ENCODE measurements at places on chromosomes 6 and 20.

- DNase-seq, result no peak
Observed at GRCh38 chr20:11502671-11503070, 415.0 kb upstream of the BTBD3 start.

- DNase-seq, result no peak
Observed at GRCh38 chr6:118296129-118296901, 251.8 kb upstream of the PLN start.

DNA sequence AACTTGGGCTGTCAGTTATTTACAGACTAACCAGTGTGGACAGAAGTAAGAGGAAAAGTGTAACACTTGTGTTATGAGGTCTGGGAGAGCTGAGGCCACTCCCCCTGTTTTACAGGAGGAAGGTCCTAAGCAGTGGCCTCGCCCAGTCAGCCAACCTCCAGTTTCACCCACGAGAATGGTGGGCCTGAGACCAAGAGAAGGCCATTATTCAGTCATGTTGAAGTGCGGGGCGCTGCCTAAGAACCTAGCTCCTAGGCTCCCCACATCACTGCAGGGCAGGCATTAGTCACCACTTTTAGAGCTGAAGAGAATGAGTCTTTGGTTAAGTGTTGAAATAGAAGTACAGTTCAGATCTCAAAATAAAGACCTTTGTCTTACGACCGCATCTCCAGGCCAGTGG is 27.9 kb downstream of the CDYL start:
- DNase-seq, result no peak

DNA sequence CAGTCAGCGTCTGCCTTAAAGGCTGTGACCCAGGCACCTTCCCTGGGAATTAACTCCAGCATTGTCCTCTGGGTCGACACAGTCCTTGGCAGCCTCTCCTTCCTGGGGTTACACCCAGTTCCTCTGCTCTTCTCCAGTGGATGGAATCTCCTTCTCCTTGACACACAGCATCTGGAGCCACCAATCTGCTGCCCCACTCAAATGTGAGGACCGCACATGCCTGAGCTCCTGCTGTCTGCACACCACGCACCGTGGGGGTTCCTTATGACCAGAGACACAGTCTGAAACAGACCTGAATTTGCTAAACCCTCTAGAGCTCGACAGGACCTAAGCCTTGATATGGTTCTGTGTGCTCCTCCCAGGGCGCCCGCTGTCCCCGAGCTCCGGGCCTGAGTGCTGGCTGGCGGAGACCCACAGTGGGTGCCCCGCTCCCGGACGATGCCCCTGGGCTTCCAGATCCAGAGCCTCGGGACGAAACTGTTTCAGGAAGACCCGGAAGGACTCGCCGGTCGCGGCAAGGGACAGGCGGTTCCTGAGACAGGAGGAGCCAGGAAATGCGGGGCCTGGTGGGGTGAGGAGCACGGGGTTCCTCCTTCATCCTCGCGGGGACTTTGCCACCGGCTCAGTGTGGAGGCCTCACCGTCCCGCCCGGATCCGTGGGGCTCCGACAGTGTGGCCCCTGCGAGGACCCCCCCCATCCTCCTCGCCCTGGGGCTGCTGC is 2.5 kb upstream of the RAET1G start:
- DNase-seq, result peak; percentile 90

DNA sequence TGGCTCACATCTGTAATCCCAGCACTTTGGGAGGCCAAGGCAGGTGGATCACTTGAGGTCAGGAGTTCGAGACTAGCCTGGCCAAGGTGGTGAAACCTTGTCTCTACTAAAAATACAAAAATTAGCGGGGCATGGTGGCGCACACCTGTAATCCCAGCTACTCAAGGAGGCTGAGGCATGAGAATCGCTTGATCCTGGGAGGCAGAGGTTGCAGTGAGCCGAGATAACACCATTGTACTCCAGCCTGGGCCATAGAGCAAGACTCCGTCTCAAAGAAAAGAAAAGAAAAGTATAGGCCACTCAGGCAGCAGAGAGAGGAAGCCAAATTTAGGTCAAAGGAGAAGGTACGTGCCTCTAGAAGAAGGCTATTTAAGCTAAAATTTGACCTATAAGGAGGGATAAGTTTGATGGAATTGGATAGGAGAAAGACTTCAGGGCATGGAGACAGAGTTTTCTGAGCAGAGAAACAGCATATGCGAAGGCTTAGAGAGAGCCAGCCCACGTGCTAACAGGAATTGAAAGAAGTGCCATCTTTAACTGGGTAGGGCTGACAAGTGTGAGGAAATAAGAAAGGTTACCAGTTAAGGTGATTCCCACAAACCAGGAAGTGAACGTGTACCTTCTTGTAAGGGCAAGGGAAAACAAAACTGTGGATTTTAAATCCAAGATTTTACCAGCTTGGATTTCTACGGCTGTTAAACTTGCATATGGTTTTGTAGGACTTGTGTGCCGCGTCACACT is 113.8 kb downstream of the IPCEF1 start:
- DNase-seq, result no peak

DNA sequence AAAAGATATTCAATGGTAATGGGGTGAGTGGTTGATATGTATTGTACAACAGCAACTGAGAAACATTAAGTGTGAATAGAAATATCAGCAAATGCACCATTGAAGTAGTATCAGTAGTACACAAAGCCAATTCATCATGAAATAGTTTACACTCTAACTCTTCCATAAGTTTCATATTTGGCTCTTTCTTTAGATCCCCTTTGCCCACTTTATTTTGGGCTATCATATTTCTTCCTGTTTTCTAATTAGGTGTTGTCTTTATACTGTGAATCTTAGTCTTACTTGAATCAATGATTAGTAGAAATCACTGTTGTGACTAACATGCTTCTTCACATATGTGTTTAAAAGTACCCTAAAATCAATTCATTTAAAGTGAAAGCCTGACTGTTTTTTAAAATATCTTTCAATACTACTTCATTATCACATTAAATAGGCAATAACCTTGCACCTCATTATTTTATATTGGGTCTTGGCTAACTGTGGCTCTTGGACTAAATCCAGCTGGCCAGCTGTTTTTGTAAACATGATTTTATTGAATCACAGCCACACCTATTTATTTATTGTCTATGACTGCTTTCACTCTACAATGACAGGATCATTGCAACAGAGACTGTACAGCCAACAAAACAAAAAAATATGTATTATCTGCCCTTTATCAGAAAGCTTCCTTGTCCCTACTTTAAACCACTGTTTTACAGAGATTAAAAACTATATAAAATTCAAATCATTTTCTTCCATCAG is 38.9 kb downstream of the EYS start:
- DNase-seq, result no peak

DNA sequence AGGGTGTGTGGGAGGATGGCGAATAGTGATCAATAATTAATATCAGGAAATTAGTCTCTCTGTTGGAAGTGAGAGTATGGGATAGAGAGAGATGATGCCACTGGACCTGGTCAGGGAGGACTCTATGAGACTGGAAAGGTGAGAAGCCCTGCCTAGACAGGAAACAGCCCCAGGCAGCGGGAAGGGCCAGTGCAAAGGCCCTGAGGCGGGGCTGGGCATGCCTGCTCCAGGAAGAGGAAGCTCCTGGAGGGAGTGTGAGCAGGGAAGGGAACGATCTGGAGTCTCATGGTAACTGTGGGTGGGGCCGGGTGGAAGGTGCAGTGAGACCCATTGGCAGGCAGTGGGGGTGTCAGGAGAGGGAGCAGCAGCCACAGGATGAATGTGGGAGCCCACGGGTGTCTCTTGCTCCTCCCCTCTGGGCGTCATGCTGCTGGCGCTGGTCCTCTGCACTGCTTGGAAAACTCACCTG is 1.8 kb upstream of the CST3 start:
- no peak for DNase-seq

DNA sequence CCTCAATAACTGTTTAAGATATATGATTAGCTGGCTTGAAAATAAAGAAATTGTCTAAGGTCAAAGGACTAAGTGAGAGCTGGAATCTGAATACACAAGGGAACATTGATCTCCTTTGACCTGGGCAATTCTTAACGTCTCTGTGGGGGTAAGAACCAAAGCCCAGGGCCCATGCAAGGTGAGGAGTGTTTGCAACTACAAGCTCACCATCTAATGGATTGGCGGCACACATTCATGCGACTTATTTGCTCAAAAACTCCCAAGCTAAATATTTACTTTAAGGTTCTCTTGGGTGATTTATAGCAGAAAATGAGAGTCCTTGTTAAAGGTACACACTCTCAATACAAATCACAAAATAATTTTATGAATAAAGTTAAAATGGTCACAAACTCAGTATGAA is 392.0 kb upstream of the FLRT3 start:
- DNase-seq, result no peak

GRCh38 chr20:45840700-45841198 is 7.2 kb downstream of the SNX21 start:
- no peak for DNase-seq

DNA sequence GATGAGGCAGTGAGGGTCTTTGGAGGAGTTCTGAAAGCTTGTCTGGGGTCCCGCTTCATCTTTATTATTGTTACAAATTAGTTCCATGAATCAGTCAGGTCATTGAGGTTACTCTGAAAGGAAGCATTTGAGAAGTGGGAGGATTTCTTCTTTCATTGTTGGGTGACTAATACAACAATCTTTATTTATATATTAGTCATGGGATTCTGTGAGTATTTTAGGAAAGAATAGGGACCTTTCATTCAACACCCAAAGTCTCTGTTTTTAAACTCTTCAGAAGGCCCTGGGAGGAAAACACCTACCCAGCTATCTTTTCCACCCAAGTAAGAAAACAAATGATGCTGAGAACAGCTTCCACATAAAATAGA is 98.3 kb downstream of the SOD2 start:
- DNase-seq, result no peak

- no peak for DNase-seq
Observed at GRCh38 chr20:32807706-32808105, 12.0 kb upstream of the MAPRE1 start.

DNA sequence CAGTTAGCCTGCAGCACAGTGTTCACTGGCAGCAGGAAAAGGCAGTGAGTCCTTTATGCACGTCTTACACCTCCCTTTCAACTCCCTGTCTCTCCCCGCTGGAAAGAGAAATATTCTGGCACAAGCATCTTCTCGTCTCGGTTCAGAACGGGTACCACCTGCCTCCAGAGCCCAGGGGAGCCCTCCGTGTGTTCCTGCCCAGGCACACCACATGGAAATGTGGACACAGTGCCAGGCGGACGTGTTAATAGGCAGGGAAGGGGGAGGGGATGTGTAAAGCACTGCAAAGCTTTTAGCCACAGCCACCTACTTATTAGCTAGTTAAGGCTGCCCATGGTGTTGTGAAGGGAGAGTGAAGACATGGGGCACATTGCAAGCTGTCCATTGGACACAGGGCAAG is 219.7 kb downstream of the FARS2 start:
- DNase-seq, result no peak

- no peak for DNase-seq
Observed at GRCh38 chr20:3223994-3224680, 14.8 kb downstream of the ITPA start.

GRCh38 chr6:162116902-162117525 is 610.6 kb downstream of the PRKN start:
- no peak for DNase-seq

GRCh38 chr6:149750136-149750609 is 632 bp downstream of the PCMT1 start:
- DNase-seq, result peak; percentile 86

DNA sequence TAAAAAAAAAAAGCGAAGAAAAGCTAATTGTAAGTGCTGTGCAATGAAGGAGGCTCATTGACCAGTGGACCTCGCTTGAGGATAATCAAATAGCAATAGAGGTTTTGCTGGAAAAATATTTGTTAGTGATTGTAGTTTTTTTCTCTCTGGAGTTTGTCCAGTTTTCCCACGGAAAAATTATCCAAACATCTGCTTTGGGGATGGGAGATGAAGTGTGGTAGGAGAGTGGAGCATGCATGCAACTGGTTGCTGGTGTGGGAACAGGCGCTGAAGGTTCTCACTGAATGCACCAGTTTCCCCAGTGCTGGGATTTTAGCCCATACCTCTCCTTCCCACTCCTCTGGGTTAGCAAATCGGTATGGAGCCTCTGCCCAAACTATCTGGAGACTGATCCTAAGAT is 281.7 kb upstream of the TAB2 start:
- DNase-seq, result no peak

- peak; percentile 96 for DNase-seq
Observed at GRCh38 chr20:31713312-31714273, 9.1 kb downstream of the BCL2L1 start.

- no peak for DNase-seq
Observed at GRCh38 chr20:2858591-2858990, 14.7 kb upstream of the PTPRA start.

GRCh38 chr20:24831232-24831631 is 117.8 kb upstream of the CST7 start:
- DNase-seq, result no peak

DNA sequence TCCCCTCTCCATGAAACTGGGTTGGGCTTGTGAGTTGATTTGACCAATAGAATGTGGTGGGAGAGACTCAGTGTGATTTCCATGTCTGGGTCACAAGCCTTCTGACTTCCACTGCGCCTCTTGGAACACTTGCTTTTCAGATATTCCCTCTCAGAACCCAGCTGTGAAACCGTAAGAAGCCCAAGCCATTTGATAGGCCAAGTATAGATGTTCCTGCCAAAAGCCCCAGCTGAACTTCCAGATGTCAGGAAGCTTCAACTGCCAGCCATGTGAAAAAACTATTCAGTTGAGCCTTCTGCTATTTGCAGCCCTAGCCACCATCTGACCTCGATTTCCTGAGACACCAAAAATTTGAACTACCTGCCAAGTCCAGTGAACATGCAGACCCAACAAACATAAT is 387.8 kb upstream of the GJE1 start:
- no peak for DNase-seq

DNA sequence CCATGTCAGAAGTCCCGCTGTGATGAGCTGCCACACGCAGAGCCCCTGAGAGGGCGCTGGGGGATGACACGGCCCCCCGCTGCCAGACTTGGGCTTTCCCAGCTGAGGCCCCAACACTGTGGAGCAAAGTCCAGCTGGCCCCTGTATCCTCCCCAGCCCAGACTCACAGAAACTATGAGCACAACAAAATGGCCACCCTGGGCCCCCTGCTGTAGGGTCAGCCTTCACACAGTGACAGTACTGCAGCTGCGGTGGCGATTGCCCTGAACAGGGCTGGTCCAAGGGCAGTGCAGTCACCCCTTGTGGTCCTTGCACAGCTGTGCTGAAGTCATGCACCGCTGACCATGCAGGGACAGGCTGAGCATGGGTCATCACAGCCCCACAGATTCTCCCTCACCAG is 78.2 kb upstream of the CST7 start:
- DNase-seq, result no peak

DNA sequence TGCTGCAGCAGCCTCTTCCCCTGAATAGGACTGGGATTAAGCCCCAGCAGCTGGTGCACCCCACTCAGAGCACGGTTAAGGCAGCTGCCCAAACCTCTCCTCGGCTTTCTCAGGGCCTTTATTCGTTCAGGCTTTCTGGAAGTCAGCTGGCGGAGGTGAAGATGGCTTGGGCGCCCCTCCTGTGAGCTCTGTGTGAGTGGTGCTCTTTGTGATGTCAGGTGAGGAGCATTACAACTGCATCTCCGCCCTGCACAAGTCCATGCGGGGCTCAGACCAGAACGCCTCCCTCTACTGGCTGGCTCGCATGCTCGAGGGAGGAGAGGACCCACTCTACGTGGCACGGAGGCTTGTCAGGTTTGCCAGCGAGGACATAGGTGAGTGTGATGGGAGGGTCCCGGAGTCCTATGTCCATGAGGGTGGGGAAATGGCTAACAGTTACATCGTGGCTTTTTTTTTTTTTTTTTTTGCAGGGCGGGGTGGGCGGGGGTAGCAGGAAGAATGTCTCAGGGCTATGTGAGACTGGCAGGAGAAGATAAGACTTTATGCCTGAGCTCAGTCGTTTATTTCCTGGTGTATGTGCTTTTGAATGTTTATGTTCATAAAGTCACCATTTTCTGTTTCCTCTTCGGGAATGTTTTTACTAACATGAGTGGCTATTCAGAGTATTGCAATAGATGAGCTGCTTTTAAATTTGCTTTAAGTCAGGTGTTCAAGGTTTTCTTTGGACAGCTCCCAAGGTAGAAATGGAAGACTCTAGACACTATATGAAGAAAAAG is 18.2 kb downstream of the WRNIP1 start:
- no peak for DNase-seq
